ENCODE measurements at places on chromosomes 16 and 17. TPM values are rescaled to one million over a fixed set of nuclear protein-coding genes. Genes with fewer than 3 reads are reported as not detected.

The KRTAP9-8 gene
- total RNA-seq = not detected

The HNF1B gene
- not detected for total RNA-seq

The NPTX1 gene
- total RNA-seq = not detected

The BICDL2 gene
- total RNA-seq = not detected

The TRPV2 gene
- total RNA-seq = 34.9 TPM

The SYCE1L gene
- 3.3 TPM for total RNA-seq

The HAP1 gene
- total RNA-seq = 0.15 TPM

The TMEM100 gene
- total RNA-seq = not detected

The ANKFN1 gene
- total RNA-seq = 4.6 TPM

The GPR139 gene
- total RNA-seq = not detected

The HBA2 gene
- total RNA-seq = not detected

The ZNF174 gene
- 14.5 TPM for total RNA-seq

The PHOSPHO1 gene
- total RNA-seq = not detected

The PRAC2 gene
- total RNA-seq = not detected

The UMOD gene
- total RNA-seq = not detected

The SSTR5 gene
- not detected for total RNA-seq

The CCL17 gene
- not detected for total RNA-seq

The ABCA9 gene
- 0.23 TPM for total RNA-seq

The ELMO3 gene
- total RNA-seq = 1.6 TPM

The GPS2 gene
- total RNA-seq = 97.9 TPM

The GP1BA gene
- total RNA-seq = not detected

The CORO1A gene
- 14.7 TPM for total RNA-seq

The STX1B gene
- 0.98 TPM for total RNA-seq

The SBK1 gene
- 0.03 TPM for total RNA-seq

The KRTAP1-1 gene
- not detected for total RNA-seq

The TNFRSF13B gene
- total RNA-seq = not detected

The SEPTIN12 gene
- 0.08 TPM for total RNA-seq

The FN3K gene
- total RNA-seq = 0.72 TPM

The PSMD11 gene
- 134 TPM for total RNA-seq

The CCL4L2 gene
- not detected for total RNA-seq

The PPP1R27 gene
- not detected for total RNA-seq

The EVI2B gene
- 0.08 TPM for total RNA-seq

The RDM1 gene
- 4.3 TPM for total RNA-seq

The SMPD3 gene
- 0.53 TPM for total RNA-seq

The CD300LG gene
- total RNA-seq = not detected

The TBX21 gene
- not detected for total RNA-seq

The TMEM235 gene
- not detected for total RNA-seq

The PIPOX gene
- 1.4 TPM for total RNA-seq

The CYGB gene
- not detected for total RNA-seq

The NXN gene
- 4.4 TPM for total RNA-seq

The WRAP53 gene
- total RNA-seq = 10.4 TPM

The TMED6 gene
- total RNA-seq = not detected

The ARHGDIA gene
- 255 TPM for total RNA-seq

The TMEM92 gene
- total RNA-seq = 0.19 TPM

The CHRNE gene
- 0.38 TPM for total RNA-seq

The CRYBA1 gene
- total RNA-seq = not detected

The CDRT4 gene
- total RNA-seq = 1.4 TPM

The TBC1D3I gene
- total RNA-seq = not detected

The C1QL1 gene
- total RNA-seq = 6.0 TPM

The SPNS2 gene
- 1.8 TPM for total RNA-seq

The RPL27 gene
- total RNA-seq = 1,977 TPM

The LPO gene
- not detected for total RNA-seq

The AIPL1 gene
- total RNA-seq = not detected

The P2RX1 gene
- not detected for total RNA-seq

The ZFP3 gene
- not detected for total RNA-seq

The UBTF gene
- total RNA-seq = 100 TPM

The MT1H gene
- not detected for total RNA-seq

The CEP131 gene
- total RNA-seq = 31.3 TPM

The KRT40 gene
- not detected for total RNA-seq
